ENCODE measurements at places on chromosomes 6 and 20.

DNA sequence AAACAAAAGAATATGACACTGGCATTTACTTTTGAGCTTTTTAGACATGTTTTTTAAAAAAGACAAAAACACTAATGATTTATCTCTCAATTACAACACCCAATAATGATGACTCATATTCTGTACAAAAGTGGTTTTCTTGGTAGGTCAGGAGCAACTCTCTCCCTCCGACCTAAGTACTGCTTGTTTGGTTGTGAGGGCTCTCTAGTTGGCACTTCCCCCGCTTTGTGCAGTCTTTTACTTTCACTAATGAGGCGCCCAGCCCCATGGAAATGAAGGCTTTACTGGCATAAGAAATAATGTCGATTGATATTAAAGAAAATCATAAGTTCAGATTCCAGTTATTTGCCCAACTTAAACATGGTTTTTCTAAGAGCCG is 1.3 kb downstream of the KPNA5 start:
- DNase-seq = peak; percentile 20

DNA sequence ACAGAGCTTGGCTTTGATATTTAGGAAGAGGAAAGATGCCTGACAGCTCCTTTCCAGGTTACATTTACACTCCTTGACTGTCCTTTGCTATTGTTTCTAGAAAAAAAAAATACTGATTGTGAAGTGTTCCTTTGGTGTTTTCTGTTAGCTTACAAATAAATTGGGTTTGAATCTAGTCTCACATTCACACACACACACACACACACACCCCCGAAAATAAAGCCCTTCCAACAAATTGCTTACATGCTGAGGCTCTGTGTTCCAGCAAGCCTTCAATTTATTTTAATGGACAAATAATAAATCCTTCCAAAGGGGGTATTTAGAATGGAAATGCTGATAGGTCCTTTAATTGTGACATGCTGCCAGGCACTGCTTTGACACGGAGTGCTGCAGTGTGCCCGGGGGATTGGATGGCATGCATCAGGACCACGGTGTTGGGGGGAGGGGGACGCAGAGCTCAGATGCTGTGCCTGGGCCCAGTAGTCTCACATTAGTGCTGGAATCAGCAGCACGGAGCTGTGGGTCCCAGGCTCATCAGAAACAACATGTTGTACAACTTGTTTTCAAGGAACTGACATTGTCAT is 199.9 kb downstream of the CD83 start:
- DNase-seq = no peak

DNA sequence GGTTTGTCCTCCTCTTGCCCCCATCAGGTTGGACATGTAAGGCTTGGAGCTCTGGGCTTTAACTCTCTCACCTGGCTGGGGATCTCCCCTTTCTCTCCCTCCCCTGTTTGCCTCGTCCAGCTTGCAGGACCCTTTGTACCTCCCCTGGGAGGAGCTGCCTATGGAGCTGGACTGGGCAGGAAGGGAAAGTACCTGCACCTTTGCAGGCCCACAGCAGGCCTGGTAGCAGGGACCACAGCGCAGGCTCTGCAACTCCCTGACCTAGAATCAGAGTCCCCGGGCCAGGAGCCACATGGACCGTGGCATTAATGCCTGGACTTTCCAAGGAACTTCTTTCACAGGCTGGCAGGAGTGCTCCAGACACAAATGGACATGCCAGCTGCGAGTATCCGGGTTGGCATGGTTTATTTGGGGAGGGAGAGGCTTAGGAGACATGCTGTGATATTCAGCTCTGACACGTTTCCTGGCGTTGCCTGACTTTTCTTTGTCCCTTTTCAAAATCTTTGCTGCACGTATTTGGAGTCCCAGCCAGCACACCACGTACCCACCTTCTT is 268.5 kb upstream of the EXOC2 start:
- no peak for DNase-seq

GRCh38 chr6:39520411-39520810 is 197.9 kb upstream of the KCNK16 start:
- no peak for DNase-seq

DNA sequence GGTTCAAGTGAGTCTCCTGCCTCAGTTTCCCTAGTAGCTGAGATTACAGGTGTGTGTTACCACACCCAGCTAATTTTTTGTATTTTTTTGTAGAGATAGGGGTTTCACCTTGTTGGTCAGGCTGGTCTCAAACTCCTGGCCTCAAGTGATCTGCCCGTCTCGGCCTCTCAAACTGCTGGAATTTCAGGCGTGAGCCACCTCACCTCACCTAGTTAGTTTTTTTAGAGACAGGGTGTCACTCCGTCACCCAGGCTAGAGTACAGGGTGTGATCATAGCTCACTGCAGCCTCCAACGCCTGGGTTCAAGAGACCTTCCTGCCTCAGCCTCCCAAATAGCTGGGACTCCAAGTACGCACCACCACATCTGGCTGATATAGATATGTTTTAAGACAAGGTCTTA is 22.9 kb downstream of the SYTL3 start:
- no peak for DNase-seq

- no peak for DNase-seq
These were observed at the start of gene CAP2 for GRCh38 chr6:17392978-17393891. Gene CAP2, plus strand, starts transcription at chr6:17393595. Its CDS starts 27,961 bp downstream, at chr6:17421556.

- no peak for DNase-seq
These were observed 67.1 kb downstream of the HDGFL1 start for GRCh38 chr6:22636452-22636851.

- DNase-seq = no peak
These were observed 6.1 kb downstream of the SNX3 start for GRCh38 chr6:108254433-108255410.

Data from SIG-M5 (cell line).